DMS153 (cell line): ENCODE measurements at places on chromosomes 12 and 14.
A peak's percentile ranks its signal among the peaks of the same experiment; 100 is the strongest.

DNA sequence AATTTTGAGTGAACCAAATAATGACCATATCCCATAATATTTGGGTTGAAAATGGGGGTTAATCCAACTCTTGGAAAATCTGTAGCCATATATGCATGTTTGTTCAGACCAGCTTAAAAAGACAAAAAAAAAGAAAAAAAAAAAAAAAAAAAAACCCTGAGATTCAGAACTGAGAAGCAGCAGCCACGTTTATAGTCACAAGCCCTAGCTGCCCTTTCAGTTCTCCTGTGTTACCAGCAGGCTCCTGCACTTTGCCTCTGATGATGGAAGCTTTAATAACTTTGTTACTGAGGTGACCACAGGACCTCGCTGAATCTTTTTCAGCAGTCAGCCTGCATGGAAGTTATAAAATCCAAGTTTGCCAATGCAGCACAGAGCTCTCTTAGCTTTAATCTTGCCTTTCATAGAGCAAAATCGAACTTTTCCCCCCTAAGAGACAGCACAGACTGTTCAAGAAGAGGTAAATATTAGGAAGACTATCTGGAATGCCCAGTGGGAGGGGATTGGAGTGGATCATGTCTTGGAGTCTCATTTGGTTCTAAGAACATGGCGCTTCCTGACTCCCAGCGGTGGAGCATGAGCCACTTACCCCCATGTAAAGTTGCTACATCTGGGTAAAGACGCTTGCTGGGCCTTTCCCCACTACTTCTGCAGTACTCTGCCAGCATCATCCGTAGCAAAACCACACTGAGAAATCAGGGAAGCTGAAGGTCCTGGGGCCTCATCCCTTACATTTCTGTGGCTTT, 20.6 kb downstream of the GNG2 start:
- DNase-seq, result no peak

GRCh38 chr12:120835304-120835612, 68.9 kb downstream of the SPPL3 start:
- no peak for DNase-seq

GRCh38 chr12:123050331-123050831, 69.9 kb downstream of the ARL6IP4 start:
- no peak for DNase-seq

DNA sequence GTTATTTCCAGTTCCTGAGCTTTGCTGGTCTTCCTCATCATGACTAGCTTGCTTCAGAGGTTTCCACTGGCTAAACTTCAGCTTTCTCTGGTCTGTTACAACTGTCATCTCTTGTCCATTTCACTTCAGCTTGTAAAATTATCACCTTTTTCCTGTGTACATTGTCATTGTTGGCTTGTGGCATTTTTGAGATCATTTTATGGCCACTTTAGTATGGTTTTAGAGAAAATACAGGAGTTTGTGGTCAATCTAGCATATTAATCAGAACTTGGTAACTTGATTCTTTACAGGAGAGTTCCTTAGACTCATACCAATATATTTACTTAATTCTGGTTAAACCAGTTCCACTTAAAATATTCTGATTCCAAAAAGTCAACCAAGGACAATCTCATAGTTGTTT, 235.9 kb upstream of the KITLG start:
- DNase-seq, result no peak

DNA sequence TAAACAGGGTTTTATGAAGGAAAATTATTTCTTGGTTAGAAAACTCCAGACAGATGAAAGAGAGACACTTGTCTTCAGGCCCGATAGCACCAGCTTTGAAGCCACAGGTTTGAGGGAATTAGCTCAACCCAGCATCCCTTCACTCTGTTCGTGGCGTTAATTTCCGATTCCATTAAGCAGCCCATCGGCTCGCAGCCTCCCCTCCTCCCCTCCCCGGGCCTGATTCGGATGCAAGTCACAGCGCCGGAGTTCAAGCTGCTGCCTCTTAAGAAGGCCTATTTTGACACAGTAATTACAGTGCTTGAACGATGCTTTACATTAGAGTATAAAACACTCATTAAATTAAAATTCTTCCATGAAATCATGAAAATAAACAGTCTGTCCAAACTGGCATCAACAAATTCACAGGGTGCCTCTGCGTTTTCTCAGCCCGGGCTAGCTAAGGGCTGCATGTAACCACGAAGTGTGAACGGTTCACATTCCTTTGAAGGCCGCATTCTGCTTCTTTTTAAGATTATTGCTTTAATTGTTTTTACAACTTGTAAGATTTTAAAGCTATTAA, 145.8 kb downstream of the DICER1 start:
- no peak for DNase-seq

- no peak for DNase-seq
Measured at GRCh38 chr12:107329569-107330324, 236.4 kb upstream of the CRY1 start.

DNA sequence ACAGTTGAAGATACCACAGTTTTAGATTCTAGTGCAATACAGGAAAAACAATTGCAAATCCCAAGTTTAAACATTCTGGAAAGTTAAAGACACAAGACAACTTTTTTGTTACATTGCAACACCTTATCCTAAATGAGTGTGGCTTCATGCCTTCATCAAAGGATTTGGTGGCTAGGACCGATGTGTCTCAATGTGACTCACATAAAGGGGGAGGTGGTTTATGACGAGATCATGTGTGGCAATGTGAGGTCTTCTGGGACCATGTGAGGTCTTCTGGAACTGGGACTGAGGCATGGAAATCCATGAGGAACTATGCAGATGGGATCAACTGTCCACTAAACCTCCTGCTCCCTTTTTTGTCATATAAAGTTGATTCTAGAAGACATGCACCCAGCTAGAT, 166.2 kb downstream of the PAX9 start:
- no peak for DNase-seq

DNA sequence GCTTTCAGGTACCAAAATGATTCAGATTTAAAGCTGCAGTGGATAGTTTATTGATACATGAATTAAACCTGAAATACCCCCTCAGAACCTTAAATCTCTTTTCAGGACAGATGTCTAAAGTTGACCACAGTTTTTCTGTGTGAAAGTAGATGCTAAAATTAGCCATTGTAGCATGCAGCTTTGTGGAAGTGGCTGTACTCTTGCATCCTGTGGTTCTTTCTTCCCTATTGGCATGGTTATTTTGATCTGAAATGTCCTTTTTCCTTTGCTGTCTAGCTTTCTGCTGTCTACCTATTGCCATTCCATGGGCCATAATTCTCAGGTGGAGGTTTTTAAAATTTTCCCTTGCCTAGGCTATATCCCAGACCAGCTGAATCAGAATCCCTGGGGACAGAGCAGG, 455.6 kb downstream of the ZFP36L1 start:
- no peak for DNase-seq

- DNase-seq, result no peak
Measured at GRCh38 chr12:49792976-49793580, 35.1 kb downstream of the NCKAP5L start.

DNA sequence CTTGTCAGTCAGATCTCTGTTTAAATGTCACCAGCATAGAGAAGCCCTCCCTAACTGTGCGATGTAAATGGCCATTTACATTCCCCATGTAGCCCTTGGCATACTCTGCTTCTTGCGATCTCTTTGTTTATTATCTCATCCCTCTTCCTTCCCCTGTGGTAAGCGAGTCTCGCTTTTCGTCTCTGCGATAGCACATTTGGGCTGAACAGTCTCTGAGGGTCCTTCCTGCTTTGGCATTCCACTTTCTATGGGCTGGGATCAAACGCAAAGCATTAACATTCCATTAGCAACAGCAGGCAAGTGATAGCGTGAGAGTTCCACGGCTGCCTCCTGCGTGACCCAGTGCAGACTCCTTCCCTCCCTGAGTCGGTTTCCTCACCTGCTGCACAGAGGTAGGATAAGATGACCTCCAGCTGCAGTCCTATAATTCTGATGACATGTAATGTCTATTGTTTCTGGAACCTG, 61.4 kb upstream of the TUNAR start:
- no peak for DNase-seq

DNA sequence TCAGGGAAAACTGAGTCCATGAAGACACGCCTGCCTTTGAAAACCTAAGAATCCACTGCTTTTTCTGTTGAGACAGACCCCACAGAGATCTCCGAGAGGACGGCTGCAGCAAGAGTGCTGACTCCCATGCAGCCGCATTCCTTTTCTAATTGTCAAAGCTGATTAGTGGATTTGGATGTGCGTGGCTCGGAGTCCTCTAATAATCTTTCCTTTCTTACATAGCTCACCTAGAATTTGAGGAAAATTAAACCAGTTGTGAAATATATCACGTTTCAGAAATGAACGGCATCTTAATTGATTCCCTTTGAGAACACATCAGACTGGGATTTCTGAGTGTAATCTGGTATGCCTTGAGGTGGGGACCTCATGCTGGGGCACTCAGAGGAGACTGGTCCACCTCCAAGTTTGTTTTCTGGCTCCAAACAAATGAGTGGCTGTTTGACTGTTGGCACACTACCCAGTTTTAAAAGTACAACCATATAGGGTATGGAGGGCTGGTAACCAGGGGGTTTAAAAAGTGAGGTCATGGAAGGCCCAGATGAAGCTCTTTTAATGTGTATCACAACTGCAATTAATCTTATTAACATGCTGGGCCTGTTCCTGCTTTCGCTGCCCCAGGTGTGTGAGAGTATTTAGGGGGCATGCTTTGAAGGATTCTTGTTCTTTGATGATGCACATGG, 63.3 kb downstream of the RASSF3 start:
- DNase-seq, result peak; percentile 43

- DNase-seq, result no peak
Measured at GRCh38 chr12:19382111-19382526, 57.2 kb upstream of the AEBP2 start.

DNA sequence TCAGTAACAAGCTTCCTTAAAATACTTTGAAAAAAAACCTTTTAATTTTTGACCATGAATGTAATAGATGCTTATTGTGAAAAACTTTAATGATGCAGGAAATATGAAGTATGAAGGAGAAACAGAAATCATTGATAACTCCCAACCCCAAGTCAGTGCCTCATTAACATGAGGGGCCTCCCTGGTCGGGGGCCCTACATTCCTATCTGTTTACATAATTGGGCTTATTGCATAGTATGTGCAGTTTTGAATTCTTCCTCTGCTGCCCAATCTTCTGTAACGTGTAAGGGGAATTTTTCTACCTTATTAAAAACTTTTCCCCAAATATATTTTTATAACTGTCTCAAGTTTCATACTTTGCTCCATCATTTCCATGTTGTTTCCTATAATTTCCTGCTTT, 63.0 kb downstream of the SLC25A47 start:
- DNase-seq, result no peak

DNA sequence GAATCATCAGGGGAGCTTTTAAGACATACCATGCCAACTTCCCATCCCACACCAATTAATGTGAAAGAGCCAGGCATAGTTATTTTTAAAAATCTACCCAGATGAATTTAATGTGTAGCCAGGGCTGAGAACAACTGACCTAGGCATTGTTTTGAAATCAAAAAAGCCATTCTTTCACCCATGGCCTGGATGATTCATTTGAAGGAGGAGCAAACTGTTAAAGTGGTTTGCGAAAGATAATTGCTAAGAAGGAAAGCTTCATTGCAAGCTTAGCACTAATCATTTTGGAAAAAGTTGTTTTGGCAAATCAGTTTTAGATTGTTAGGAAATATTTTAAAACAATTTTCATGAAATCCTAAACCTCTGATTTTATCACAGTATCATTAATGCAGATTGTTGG, 2.1 kb upstream of the GTSF1 start:
- DNase-seq, result no peak

DNA sequence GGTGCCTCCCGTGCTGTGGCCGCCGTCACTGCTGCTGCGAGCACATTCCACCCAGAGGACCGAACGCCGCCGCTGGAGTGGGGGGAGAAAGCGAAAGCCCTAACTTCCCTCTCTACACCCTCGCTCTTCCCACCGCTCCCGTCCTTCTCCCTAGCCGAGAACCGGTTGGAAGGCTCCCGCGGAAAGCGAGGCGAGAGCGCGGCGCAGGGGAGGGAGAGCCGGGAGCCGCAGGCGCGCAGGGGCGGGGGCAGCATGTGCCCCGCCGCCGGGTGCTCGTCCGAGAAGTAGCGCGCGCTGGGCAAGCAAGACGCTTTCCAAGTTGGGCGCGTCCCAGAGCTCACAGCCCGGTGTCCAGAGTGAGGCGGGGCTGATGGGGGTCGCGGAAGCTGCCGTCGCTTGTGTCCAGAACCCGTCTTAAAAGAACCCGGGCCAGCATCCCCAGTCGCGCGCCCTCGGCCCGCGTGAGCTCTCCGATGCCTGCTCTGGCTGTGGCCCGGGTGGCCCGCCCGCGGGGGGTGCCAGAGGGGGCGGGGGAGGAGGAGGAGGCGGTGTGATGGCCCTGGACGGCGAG, at the start of gene TRHDE:
Gene TRHDE, plus strand, starts transcription at position 280 of the 571 bp plus-strand sequence. Its CDS starts 274 bp downstream, at position 554.
- peak; percentile 59 for DNase-seq

DNA sequence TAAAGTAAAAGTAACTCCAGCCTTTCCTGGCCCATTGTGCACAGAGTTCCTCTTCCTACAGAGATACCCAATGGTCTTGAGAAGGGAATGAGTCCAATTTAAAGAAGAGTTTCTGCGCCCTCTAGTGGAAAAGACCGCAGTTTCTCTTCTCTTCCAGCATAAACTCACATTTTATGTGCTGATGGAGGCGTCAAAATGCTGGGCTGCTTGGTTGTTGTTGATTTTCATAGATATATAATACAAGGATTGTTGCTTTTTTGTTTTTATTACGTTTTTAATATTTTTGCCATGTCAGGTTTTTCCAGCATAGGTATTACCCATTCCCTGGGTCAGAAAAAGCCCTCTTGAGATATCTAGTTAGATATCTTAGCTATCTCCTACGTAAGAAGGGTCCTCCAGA, 356.9 kb upstream of the STXBP6 start:
- DNase-seq, result peak; percentile 23

- DNase-seq, result no peak
Measured at GRCh38 chr12:104182144-104182543, 33.4 kb upstream of the TXNRD1 start.

DNA sequence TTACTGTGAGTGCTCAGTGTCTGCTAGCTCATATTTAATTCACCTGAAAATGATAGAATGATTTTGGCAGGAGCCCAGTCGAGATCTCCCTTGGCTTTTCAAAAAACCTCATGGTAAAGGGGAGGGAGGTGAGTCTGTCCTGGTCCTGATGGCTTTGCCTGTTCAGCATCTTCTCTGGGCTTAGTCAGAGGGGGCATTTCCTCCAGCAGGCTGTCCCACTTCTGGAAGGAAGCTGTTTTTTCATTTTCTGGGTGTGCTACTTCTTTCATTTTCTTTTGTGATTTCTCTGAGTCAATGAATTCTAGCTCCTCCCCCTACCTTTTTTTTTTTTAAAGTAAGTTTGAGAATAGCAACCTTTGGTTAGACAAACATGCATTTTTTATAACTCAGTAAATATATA, 58.8 kb downstream of the TMX1 start:
- no peak for DNase-seq

DNA sequence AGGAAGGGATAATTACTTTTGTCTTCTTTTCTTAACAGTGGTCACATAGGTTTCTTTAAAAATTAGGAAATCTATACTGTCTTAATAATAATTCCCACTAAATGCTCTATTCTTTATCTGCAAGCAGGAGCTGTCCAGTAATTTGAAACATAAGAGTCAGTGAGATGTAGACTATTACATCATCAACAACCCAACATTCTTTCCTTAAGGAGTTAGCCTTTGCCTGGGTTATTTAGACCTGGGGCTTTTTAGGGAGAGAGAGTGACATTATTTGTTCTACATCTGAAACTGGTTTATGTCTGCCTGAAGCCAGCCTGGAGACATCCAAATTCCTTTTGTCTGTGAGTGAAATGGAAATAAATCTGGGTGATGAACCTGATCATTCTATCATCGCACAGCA, 294.4 kb downstream of the TMTC2 start:
- DNase-seq, result no peak
